ENCODE measurements at places on chromosomes 2 and 18.

DNA sequence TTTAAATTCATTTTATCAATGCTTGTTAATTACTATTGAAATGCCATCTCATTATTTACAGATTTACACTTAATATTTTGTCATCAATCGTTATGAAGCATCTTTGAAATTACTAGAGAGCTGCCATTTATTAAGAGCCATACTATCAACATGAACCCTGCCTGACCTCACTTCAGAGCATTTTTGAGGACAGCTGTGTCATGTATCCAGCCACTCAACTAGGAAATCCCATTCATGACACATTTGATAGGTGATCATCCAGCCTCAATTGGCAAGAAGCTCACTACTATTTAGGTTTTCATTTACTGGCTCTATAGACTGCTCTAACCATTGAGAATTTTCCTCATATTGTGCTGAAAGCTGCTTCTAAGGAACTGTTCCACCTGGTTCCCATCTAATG lies 40.6 kb upstream of the TLK1 start:
- no peak for DNase-seq

- no peak for DNase-seq
These were observed 10.3 kb downstream of the TRIB2 start for GRCh38 chr2:12727065-12727464.

- no peak for DNase-seq
These were observed 32.1 kb downstream of the CRACDL start for GRCh38 chr2:98903767-98904485.

DNA sequence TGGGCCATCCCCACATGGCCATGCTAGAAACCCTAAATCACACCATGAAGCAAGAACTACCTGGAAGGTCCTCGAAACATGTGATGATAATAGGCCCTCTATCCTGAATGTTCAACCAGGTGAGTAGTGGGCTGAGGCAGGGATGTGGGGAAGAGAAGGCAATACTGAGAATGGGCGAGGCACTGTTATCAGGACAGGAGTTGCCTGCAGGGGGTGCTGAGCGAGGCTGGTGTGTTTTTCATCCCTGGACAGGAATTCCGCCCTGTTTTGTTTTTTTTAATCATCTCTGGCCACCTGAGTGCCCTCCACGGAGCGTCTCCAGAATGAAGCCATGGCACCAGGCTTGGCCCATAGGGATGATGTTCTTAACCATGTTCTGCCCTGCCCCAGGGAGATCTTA lies 103.0 kb upstream of the SOX11 start:
- no peak for DNase-seq

GRCh38 chr18:22827216-22827615 lies 105.9 kb upstream of the RBBP8 start:
- no peak for DNase-seq

- peak; percentile 60 for DNase-seq
These were observed 70.1 kb upstream of the STPG4 start for GRCh38 chr2:47225061-47225783.

GRCh38 chr18:59835605-59836379 lies 64.0 kb upstream of the PMAIP1 start:
- DNase-seq: no peak

DNA sequence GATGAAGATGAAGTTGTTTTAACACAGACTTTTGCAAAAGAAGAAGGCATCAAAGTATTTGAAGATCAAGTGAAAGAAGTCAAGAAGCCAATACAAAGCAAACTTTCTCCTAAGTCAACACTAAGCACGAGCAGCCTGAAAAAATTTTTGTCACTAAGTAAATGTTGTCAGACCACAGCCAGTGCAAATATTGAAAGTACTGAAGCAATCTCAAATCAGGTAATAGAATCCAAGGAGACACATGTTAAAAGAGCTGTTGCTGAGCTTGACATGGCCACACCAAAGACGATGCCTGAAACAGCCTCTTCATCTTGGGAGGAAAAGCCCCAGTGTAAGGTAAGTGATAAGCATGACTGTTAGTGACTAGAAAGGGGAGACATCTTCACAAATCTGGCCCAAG lies 75.1 kb downstream of the FSIP2 start:
- no peak for DNase-seq

DNA sequence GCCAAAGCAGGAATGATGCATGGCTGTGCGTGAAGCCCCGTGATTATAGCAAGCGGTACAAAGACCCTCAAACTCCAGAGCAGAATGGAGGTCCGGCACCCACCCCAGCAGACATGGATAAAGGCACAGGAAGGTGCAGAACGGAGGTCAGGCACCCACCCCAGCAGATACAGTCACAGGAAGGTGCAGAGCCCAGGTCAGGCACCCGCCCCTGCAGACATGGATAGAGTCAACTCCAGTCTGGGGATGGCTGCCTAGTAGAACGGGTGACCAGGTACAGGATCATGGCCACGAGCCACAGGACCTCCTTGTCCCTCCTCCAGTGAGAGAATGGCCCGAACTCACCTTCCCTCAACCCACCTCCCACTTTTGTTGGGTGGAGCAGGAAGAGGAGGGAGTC lies 318.3 kb upstream of the SALL3 start:
- no peak for DNase-seq

GRCh38 chr2:215137741-215138340 lies 585 bp downstream of the ABCA12 start:
- DNase-seq: no peak

- DNase-seq: no peak
These were observed 26.1 kb upstream of the SLC38A11 start for GRCh38 chr2:164981217-164981990.

DNA sequence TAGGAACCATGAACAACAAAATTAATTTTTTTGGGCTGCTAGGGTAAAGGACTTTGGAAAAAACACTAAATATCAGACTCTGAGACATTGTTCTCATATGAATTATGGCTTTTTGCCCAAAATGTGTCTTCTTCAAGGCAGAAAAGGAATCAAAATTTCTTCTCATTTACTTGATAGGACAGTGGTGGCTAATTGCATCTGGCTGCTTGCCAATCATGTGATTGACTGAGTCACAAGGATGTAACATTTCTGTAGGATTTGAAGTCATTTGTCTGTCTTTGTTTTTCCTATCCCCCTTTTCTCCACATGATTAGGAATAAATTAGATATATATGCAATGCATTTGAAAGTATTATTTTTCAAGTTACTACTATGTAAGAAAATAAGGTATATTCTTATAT lies 130.2 kb downstream of the SLC4A10 start:
- no peak for DNase-seq

GRCh38 chr2:218444692-218445357 lies 25.9 kb downstream of the VIL1 start:
- DNase-seq: no peak

DNA sequence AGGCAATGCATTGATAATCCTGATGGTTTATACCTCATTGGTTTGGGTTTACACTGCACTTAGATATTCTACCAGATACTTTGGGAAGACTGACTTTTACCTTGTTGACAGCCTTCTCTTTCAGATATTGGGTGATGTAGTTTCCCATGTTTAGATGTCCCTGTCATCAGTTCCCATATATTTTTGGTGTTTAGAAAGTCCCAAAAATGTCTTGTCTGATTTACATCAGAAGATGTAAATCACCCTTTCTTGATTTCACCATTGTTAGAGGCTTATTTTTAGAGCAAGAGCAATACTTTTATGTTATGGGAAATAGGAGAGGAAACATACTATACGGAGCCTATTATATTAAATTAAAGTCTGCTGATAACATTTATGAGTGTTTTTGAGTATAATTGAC lies 14.4 kb upstream of the CCDC102B start:
- no peak for DNase-seq

DNA sequence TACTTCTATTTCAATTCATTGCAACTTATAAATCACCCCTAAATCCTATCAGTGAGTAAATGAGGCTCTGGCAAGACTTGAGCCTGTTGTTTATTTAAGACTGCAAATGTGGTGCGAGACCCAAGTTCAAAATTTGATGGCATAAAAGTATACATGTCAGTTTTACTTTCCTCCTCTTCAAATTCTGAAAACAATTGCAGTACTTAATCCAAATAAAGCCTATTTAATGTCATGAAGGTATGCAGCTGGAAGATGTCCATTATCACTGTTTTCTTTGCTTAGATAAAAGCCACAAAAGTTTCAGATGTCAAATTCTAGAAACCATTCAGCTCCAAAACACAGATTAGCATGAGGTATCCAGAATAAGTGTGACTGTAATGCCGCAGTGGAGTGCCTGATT lies 3.3 kb downstream of the APCDD1 start:
- no peak for DNase-seq

- no peak for DNase-seq
These were observed 326.3 kb downstream of the CDH7 start for GRCh38 chr18:66077066-66077465.

- DNase-seq: no peak
These were observed 13.4 kb downstream of the IL18RAP start for GRCh38 chr2:102436323-102436722.

GRCh38 chr2:39216346-39217191 lies 27.2 kb downstream of the CDKL4 start:
- no peak for DNase-seq

DNA sequence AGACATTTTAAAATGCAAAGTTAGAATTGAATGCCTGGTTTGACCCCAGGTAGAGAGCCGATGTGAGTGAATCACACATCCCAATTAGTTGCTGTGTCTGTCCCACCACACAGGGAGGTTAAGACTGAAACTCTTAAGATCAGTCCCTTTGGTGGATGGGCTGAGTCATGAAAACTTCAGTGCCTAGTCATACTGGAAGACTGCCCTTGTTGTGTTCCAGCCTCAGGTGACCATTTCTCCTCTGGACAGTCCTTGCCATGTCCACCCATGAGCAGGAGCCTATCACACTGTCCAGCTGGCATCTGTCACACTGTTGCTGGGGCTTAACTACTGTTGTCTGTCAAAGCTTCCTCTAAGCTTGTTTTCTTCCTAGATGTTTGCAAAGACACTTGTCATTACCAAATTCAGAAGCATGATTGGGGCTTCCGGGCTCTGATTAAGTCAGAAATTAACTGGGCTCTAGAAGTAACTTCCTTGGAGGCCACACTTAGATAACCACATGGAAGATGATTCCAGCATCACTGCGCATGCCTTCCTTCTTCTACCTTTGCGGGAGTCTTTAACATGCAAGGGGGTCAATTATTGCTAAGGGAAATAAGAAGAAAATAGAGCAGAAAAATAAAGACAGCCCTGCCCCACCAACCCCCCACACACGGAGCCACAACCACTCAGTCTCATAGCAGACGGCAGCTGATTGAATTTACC lies 21.3 kb downstream of the CYRIA start:
- DNase-seq: no peak

DNA sequence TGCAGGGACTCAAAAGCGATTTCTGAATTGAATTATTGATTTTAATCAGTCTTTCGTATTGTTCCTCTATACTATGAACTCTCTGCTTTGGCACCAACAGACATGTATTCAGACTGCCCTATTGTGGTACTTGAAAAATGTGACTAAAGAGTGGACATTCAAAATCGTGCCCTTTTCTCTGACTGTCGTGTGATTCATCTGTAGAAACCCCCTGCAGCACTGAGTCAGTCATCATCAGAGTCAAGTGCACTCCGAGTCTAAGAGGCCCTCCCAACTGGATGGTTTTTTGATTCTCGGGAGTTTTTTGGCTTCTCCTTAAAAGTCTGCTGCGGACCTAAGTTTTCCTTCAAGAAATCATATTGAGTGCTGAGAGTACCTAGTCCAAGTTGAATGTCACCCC lies 96.4 kb upstream of the FOSL2 start:
- DNase-seq: no peak

All from thyroid gland (tissue), 4 donors.